Fibroblast of skin of left quadriceps (primary cell): ENCODE measurements at places on chromosomes 1 and 21.

DNA sequence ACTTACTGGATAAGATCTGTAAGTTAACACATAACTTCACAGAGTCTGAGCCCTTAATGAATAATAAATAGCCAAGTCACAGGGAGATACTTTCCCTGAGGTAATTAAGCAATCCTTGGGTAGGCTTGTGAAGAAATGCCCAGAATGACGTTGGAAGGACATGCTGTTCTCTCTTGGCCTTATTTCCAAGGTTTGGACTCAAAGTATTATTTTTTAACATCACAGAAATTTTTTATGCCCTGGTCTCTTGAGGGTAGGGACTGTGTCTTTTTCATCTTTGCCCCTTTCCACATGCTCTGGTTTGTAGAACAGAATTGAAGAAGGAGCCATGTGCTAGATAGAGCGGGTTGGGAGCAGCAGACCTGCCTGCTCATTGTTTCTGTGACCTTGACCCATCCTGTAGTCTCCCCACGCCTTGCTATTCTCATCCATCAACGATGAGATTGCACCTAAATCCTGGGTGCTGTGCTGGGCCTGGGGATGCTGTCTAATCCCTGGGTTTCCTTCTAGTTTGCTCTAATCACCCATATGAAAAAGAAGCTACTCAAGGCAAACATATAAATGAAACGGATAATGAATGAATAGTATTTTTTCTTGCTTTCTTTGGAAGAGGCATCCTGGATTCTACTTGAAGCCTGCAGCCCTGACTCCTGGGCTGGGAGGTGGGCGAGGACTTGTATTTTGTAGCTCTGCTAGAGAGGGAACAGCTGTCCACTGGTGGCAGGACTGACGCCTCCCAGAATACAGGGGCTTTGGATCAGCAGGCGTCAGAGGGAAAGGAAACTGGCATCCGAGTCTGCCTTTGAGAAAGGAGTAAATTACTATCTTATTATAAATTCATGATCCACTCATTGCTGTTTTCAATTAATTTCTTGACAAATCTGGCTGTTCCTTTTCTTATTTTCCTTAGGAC is 17.5 kb upstream of the LAMTOR5 start:
- no peak for DNase-seq

DNA sequence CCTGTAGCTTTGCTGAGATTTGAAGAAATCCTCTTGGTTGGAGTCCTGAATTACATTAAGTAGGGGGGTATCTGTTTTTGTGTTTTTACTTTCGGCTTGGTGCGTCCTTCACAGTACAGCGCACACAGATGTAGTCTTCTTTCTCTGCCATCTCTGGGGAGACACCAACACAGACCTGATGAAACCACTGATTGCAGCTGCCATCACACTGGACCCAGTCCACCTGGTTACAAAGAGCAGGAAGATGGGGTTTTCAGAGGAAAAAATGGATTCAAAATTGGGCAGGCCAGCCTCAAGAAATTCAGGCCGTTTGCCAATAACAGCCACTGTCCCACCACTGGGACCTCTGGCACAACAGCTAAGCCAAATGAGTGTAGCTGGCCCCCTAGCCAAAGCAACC is 18.7 kb upstream of the SYT2 start:
- DNase-seq: no peak

GRCh38 chr1:187262731-187263130 is 434.0 kb downstream of the PLA2G4A start:
- DNase-seq: no peak

GRCh38 chr1:199784138-199784895 is 243.2 kb upstream of the NR5A2 start:
- DNase-seq: peak; percentile 26

- no peak for DNase-seq
These were observed 93.7 kb upstream of the ARHGEF16 start for GRCh38 chr1:3360646-3361257.

GRCh38 chr1:28110555-28110954 is 22.1 kb upstream of the EYA3 start:
- no peak for DNase-seq

DNA sequence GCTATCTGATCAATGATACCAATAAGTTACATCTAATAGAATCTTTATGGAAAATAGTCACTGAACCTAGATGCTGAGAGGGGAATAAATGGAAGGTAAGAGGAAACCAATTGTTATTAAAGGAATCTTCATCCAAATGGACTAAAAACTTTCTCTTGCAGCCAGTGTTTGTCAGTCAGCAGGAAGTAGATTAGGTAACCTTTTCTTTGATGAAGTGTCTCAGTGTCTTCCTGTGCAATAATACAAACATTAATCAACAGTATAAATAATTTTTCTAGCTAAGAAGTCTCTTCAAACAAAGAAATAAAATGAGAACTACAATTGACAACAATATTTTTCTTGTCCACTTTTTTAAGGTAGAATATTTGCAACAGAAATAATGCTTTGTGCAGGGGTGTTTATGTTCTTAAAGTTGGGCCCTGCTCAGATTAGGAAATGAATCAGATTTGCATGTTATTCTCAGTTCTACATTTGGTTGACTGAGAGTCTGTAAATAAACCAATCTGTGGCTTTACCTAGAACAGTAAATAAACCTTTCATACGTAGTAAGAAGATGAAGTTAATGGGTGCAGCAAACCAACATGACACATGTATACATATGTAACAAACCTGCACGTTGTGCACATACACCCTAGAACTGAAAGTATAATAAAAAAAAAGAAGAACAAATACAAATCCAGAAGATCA is 391.4 kb downstream of the MRPL39 start:
- DNase-seq: no peak

GRCh38 chr1:9558271-9558945 is 19.1 kb downstream of the SLC25A33 start:
- DNase-seq: no peak

DNA sequence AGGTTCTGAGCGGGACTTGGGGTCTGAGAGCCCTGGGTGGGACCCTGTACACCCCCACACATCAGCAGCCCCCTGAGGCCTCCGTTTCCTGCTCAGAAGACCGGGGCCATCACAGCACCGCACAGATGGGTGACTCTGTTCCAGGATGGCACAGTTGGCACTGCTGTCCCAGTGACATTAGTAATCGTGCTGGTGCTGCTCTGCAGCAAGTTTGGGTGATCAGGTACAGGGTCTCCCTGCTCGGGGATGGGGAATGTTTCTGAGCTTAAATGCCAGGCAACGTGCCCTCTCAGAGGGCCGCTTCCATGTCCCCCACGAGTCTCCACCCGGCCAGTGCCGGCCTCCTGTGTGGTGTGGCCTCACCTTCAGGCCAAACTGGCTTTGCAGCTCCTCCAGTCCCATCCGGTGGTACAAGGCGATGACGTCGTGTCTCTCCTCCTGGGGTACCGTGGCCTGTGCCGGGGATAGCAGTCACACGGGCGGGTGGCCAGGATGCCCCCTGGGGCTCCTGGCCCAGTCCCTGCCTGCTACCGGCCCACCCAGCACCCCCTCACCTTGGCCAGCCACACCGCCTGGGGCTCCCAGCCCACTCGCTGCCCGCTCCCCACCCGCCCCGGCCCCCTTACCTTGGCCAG is 17.1 kb downstream of the PRXL2B start:
- DNase-seq: no peak

DNA sequence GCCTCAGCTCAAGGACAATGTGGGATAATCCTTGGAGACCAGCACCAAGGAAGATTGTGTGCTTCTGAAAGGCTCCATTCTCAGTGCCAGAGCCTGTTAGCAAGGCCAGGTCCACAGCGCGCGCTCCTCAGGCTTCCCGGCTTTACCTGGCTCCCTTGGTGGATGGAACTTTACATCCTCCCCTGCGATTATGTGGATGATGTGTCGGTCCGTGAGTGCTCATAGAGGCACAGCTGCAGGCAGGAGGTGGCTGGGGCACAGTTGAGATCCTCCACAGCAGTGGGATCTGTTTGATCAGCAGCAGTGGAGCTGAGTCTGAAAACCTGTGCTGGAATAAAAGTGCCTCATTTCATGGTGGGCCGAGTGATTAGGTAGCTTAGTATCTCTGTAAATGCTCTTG is 62.7 kb downstream of the PRDM2 start:
- no peak for DNase-seq

DNA sequence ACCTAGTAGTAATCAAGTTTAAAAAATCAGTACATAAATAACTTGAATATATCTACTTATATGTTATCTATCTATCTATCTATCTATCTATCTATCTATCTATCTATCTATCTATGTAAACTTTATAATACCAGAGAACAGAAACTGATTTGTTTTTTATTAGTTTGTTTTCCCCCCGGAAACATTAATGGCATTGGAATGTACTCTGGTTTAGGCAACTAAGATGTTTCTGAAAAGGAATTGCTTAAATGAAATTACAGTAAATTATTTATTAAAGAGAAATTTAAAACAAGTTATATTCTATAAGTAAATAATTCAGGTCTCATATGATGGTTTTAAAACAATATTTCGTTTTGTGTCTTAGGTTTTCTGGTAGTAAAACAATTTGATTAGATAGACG is 681.0 kb upstream of the ADAMTS5 start:
- no peak for DNase-seq

DNA sequence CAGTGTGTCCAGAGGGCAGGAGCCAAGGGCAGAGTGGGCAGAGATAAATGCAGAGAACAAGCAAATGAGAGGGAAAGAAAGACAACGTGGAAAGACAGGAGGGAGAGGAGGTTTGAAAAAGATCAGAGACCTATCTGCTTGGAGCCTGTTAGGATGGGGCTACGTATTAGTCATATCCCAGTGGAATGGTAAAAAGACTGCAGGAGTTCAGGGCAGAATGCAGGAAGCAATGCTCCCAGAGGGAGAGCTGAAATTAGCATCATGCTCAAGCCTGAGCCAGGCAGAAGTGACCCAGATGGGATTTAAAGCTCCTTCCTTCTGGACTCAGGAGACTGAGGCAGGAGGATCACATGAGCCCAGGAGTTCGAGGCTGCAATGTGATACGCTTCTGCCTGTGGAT is 261.3 kb upstream of the CHRM3 start:
- DNase-seq: peak; percentile 3

- peak; percentile 29 for DNase-seq
These were observed 211.7 kb upstream of the TMEM51 start for GRCh38 chr1:14941864-14942263.

GRCh38 chr1:240766831-240767230 is 154.9 kb upstream of the GREM2 start:
- no peak for DNase-seq

DNA sequence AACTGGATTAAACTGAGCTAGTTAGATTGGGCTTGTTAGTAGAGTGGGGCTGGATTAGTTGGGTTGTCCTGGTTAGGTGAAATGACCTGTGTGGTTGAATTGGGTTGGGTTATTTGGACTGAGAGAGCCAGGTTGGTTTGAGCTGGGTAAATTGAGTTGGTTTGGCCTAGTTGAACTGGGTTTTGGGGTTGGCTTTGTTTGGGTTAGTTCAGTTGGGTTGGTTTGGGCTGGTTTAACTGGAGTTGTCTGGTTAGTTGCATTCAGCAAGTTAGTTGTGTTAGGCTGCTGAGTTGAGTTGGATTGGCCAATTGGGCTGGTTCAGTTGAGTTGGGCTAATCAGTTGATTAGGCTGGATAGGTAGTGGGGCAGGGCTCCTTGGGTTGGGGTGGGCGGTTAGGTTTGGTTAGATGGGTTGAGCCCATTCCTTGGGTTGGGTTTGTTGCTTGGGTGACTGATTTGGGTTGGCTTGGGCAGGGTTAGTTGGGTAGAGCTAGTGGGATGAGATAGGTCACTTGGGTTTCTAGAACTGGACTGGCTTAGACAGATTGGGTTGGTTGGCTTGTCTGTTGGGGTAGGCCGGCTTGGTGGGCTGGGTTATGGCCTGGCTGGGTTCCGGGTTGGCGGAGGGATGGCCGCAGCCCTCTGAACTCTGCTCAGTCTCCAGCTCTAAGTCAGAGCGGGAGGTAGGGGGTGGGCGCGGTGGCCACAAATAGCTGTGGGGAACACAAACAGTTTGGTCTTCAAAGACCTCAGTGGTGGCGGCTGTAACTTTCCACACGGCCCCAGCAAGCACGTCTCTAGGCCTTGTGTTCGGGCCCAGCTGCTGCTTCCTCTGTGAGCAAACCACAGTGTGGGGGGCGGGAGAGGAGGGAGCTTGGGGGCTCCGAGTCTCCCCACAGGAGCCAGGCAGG is 67.2 kb upstream of the RUNX3 start:
- no peak for DNase-seq

- DNase-seq: no peak
These were observed 26.5 kb downstream of the IGFN1 start for GRCh38 chr1:201217146-201217545.

- no peak for DNase-seq
These were observed 26.2 kb upstream of the ZBTB21 start for GRCh38 chr21:42036313-42036712.

- no peak for DNase-seq
These were observed 27.2 kb downstream of the PROK1 start for GRCh38 chr1:110477967-110478640.

DNA sequence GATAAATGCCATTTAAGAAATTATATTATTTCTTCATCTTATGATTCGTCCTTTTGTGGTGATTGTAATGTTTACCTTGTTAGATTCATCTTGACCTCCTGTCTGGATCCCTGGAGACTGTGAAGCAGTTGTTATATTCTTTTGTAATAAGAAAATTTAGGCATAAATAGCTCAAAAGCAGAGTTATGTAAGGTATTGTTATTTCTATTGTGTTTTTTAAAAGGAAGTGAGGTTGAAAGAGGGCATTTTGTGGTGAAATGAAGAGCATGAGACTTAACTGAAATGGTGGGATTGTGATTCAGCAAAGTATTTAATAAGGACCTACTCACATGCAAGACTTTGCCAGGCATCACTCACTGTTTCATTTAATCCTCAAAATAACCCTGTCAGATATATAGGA is 104.0 kb downstream of the PDE4B start:
- DNase-seq: peak; percentile 4

GRCh38 chr1:15260418-15261154 is 13.6 kb downstream of the FHAD1 start:
- DNase-seq: no peak
